ENCODE measurements at places on chromosomes 7 and 10.

- no peak for DNase-seq
Observed at GRCh38 chr10:113177156-113177935, 227.3 kb downstream of the TCF7L2 start.

DNA sequence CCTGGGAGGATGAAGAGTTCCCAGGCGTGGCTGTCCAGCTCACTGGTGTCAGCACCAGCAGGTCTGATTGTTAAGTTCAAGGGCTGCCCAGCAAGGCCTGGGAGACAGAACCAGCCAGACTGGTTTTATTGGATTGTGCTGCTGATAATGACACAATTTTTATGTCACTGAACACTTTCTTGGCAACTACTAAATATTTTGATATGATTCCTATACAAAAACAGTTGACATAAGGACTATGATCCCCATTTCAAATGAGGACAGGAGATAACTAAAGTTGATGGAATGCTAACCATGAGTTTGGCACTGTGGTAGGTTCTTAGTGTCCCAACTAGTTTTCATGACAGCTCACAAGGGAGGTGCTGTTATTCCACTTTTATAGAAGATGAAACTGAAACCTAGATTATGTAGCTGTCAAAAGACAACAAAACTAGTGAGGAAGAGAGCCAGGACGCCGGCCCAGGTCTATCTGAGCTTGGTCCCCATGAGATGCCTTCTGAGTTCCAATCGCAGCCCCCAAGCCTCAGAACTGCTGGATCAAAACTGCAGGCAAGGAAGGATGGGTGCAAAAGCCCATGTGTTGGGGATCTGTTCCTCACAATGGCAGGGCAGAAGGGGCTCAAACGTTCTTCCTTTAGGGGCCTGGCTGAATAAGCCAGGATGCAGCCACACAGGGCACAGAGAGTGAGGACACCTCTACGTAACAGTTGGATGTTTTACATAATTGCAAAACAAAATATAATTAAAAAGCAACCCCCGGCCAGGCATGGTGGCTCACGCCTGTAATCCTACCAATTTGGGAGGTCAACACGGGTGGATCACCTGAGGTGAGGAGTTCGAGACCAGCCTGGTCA lies 52.8 kb downstream of the COBL start:
- DNase-seq = no peak

DNA sequence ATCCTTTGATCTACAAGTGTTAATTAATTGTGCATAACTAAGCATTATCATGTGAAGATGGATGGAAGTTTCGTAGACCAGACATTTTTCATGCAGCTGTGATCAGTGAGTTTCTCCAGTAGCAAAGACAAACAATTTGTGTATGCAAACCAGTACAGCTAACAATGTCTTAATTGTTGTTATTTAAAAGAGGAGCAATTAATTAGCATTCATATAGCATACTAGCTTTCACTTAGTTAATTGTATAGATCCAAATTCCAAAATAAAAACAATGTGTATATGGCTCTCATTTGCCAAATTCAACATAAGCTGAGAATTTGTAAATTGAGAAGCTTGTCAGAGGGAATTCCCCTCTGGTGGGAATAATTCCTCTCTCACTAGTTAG lies 22.6 kb upstream of the PRKCQ start:
- no peak for DNase-seq

DNA sequence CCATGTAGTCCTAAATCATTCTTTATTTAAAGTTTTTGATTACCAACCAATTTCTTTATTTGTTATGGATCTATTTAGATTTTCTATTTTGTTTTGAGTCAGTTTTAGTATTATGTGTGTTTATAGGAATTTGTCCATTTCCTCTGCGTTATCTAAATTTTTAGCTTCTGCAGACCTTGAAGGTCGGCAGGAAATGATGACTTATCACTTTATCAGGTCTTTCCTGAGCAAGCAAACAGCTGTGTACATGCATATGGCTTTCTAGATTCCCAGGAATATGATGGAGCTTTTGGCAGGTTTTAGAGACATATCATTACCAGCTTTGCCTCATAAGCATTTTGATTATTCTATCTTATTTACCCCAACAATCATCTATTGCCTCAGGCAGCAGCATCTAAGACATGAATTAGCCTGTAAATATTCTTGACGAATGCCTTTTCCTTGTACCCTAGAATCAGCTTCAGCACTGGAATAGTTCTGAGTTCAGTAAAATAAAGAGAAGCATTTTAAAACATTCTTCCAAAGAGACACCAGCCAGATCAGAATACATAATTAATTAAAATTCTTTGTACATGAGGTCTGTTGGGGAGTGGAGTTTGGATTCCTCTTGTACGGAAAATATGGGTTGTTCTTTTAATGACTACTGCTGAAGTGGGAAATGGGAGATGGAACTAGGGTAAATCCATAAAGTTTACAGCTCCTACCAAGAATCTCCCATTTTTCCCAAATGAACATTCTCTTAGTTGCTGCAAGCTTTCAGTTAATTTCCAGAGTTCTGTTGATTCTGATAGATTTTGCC lies 408.8 kb upstream of the SEMA3C start:
- DNase-seq = no peak

- DNase-seq = no peak
Observed at GRCh38 chr10:80498078-80498832, 39.4 kb upstream of the SH2D4B start.

GRCh38 chr10:103757531-103758293 lies 97.7 kb downstream of the SH3PXD2A start:
- DNase-seq = no peak

- DNase-seq = no peak
Observed at GRCh38 chr10:11958956-11959355, 83.7 kb downstream of the UPF2 start.

DNA sequence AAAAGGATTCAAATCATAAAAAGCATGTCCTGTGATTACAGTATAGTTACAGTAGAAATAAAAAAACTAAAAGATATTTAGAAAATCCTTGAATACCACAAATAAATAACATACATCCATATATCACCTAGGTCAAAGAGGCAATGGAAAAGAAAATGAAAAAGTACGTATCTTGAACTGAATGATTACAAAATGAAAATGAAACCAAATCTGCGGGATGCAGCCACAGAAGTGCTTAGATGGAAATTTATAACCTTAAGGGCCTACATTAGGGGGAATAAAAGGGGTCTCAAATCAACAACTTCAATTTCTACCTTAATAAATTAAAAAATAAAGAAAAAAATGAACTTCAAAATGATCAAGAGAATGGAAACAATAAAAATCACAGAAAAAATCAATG lies 879.0 kb upstream of the CELF2 start:
- no peak for DNase-seq

DNA sequence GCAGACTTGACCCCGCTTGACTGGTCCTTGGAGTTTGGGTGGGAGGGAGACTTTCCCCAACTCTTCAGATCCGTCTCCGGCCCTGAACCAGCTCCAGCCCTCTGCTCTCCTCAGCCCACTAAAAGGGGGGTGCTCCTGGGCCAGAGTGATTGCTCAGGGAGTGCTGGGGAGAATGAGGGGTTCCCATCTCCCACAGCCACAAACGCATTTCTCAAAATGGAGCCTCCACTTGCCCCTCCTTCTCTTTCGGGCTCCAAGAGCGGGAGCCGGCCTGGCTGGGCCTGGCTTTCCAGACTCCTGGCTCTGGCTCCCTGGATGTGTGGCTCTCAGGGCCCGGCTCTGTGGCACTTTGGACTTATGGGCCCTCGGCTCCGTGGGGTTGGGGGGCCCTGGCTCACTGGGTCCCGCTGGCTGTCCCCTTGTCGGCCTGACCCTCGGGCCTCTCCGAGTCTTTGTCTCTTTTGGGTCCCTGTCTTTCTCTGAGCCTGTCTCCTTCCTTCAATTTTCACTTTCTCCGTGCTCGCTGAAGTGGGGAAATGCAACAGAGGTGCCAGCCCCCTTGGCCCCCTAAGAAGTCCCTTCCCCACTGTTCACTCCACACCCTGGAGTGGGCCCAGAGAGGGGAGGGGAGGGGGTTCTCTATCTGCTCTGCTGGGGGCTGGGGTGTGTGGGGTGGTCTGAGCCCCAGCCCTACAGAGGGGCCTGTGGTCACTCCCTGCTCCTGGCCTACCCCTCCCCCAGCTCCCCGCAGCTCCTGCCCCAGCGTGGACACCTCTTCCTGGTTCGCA lies 713 bp downstream of the LZTS2 start:
- DNase-seq = no peak

DNA sequence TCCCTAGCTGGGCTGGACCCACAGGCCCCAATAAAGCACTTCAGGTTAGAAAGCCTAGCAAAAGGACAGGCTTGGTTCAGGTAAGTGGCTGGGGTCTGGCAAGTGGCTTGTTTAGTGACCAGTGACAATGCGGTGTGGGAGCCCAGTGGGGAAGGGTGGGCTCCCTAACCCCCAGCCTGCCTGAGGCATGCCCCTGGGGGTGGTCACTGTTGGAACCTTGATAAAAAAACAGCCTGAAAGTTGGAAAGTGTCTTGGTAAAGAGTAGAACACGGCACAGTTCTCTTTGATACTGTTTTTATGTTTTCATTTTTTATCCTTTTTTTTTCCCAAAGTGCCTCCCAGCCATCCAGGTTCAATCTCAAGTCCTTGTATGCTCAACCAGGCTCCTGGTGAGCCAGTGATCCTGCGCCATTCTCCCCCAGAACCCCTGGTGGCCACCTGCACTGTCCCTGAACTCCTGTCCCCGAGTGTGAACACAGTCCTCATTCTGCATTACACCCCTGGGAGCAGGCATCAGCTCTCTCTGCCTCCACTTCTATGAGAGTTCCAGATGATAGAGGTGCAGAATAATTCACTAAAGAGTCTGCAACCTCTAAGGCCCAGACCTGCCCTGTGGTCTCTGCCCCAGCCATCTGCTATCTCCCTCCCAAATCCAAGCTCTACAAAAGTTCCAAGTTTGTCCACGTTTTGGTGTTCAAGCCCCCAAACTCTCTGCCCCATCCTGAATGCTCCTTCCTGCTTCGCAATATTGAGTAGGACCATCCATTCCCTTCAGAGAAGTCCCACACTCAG lies 15.0 kb upstream of the CXCL12 start:
- DNase-seq = no peak

DNA sequence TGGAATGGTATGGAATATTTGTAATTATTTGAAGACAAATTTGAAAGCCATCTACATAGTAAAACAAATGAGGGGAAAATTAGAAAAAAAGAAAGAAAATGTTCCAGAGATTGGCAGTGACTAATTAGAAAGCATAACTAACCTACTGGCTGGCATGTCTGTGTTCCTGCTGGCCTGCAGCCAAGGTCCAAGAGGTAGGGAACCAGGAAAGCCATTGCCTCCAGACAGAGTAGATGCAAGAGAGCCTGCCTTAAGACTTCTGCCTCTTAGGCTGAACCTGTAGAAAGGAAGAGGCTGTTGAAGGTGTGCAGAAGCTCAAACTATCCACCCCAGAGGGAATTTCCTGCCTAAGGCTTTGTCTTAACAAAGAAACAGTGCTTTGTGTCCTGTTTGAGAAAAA lies 982.0 kb downstream of the SORCS1 start:
- no peak for DNase-seq

- DNase-seq = no peak
Observed at GRCh38 chr7:70316745-70317144, 718.5 kb downstream of the AUTS2 start.

DNA sequence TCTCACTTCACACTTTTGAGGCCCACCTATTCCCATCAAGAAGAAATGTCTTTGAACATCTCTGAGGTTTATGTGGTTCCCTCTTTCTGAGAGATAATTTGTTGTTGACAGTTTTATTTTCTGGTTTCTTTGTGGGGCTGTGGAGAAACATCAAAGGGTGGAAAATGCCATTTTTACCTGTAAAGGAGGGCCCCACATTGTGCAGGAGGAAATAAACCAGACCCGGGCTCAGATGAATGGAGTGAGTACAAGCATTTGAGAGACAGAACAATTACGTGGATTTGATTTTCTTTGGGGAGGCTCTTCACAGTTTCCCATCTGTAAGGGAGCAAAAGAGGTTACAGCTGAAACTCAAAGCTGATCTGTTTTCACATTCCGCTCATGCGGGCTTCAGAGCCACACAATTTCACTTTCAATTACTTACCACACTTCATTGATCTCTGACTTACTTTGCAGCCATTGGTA lies 29.8 kb downstream of the ITPRIP start:
- DNase-seq = no peak

- DNase-seq = no peak
Observed at GRCh38 chr7:25032774-25033743, 53.1 kb upstream of the OSBPL3 start.

- no peak for DNase-seq
Observed at GRCh38 chr10:9965341-9965740, 1052.3 kb upstream of the CELF2 start.

GRCh38 chr10:91146146-91146545 lies 74.3 kb upstream of the PCGF5 start:
- no peak for DNase-seq

DNA sequence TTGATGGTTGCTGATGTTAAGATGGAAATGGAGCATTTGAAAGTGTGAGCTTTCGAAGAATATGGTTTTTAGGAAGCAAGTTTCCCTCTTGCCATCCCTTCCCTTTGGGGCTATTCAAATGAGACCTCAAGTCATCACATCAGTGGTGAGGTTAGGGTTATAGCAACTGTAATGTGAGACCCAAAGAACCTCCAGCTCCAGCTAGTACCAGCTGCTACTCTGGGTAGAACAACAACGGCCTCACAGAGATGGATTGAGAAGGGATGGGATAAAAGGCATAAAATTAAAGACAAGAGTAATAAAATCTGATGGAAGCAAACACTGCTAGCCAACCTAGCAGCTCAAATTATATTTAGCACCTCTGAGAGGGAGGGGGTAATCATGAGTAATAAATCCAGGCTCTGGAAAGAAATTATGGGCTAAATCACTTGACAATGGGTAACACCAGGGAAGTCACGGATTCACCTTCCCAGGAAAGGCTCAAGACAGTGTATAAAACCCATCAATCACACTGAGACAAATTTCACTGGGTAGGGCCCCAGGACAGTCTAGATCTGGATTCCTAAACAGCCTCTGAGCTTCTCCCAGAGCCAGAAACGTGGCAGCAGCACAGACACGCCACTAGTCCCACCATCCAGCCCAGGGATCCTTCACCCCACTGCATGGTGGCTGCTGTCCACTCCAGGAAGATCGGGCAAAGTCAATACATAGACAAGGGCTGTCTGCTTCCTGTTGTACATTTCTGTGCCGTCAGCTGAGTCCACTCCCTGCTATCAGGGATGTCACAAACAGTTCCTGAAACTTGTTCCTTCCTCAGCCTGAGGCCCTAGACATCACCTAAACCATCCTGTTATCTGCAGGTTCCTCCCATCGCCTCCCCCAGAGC lies 151.1 kb downstream of the GFRA1 start:
- DNase-seq = no peak

DNA sequence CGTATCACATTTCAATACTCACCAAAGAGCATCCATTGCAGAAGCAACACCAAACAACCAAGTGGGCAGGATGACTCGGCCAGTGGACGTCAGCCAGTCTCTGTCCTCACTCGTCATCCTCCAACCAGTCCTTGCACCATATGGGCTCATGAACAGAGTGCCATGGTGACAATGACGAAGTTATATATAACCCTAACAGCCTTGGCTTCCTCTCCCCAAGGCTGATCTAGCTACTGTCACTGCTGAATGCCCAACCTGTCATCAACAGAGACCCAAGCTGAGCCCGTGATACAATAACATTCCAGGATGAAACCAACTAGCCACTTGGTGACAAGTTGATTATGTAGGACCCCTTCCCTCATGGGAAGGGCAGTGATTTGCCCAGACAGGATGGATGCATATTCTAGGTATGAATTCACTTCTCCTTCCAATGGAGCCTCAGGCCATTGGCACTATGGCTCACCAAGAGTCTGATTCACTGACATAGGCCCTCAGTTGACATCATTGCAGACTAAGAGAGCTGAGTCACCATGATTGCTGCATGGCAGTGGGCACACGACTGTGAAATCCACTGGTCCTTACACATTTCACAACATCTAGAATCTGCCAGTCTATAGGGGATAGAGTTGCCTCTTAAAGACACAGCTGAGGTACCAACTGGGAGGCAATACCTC lies 26.3 kb upstream of the PPIF start:
- no peak for DNase-seq

- no peak for DNase-seq
Observed at GRCh38 chr10:104680467-104681401, 39.6 kb downstream of the SORCS3 start.
